ENCODE measurements at places on chromosomes 16 and 17. TPM values are rescaled to one million over a fixed set of nuclear protein-coding genes. Genes with fewer than 3 reads are reported as not detected.

- DNase-seq: no peak
Measured at GRCh38 chr17:10673312-10673711, 16.2 kb upstream of the MYH3 start.

GRCh38 chr17:55177159-55177854 is 87.5 kb upstream of the HLF start:
- peak; percentile 89 for DNase-seq

DNA sequence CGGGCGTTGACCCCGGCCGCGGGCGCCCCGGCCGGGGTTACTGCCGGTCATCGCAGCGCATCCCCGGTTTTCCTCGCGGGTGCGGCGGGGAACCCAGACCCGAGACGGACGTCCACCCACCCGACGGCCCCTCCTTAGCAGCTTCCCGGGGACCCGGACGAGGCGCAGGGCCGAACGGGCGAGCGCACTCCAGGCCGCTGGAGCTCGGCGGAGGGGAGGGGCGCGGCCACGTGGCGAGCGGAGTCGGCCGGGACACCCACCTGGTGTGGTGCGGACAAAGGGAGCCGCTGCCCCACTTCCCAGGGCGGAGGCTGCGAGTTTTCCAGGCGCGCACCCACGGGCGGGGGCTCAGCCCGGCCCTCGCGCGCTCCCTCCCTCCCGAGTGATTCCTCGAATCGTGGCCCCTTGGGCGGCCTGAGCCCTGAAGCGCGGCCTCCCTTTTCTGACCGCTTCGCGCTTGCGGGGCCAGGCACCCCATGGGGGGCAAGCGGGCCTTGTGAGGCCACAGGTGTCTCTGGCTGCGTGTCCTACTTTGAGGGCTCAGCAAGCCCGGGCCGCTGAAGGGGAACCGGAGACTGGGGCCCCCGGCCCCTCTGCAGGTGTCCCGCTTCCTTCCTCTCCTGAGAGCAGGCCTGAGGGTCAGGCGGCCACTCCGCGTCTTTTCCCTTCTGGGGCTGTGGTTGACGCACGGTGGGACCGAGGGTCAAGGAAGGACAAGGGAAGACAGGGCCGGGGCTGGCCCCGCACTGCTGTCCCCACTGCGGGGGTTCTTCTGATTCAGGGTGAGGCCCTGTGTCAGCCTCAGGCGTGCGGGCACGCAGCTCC is 1.1 kb upstream of the FASN start:
- no peak for DNase-seq

DNA sequence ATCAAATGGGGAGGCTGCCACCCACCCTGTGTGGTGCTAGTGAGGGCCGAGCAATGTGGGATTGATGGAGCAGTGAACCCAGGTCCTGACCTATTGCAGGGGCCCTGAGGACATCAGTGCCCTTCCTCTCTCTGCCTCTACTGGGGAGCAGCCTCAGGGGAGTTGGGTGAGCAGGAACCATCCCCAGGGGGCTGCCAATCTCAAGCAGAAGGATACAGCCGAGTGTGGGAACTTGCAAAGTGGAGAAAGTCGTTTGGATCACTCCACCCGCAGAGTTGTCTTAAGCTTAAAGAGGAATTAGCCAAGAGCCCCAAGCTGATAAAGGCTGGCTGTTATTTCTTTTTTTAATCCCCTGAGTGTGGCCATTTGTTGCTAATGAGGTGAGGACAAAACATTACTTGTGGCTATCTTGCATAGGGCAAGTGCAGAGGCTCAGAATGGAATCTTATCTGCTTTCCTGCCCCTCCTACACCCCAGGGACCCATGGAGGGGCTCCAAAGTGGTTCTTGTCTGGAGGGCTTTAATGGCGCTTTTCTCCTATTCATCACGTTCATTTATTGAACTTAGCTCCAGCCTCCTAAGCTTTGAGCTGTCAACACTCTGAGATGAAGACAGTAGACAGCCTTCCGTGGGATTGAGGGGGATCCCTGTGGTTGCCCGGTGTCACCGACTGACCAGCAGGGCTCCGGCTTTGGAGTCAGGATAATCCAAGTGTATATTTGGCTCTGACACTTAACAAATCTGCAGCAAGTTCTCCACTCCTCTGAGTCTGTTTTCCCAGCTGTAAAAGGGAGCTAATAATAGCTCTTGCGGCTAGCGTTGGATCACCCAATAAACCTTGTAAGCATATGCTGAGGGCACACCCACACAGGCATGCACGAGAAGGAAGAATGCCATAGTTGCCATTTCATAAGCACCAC is 45.1 kb downstream of the MYH11 start:
- no peak for DNase-seq

DNA sequence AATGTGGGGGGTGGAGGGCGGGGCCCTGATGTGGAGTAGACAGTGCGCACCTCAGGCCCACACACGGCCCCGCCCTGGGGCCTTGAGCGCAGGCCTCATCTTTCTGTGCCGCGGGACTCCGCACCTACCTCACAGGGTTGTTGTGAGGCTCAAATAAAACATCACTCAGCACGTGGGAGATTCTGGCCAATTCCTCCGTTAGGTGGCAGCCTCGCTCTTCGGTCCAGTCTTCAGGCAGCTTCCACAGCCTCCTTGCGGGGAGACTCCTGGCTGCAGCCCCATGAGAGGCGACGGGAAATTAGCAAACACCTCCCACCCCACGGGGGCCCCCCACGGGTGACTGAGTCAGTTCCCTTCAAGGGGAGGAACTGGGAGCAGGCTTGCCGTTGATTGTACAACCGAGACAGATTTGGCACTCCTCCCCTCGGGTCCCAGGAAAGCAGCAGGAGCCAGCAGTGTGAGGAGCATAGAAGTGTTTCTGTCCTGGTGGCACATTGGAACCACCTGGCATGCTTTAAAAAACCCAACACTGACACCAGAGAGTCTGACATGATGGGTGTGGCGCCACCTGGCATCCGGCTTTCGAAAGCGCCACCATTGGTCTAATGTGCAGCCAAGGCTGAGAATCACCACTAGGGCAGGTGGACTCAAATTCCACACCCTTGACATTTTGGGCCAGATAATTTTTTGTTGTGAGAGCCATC is 7.6 kb downstream of the MRM1 start:
- DNase-seq: peak; percentile 49

DNA sequence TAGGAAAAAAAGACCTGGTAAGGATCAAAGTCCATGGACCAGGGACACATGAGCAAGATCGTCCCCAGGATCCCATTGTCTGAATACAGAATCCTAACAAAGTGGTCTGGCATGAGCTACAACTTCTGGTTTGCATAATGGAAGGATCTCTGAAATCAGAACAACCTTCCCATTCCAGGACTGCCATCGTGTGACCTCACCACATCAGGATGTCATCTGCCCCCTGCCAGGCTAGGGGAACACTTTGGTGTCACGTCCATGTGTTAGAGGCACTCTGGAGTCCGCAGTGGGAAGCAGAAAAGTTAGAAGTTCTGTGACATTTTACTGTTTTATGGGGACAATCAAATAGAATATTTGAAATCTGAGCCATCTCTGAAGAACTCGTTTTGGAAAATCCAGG is 160.7 kb downstream of the RGS9 start:
- no peak for DNase-seq

NEUROD2 gene
- total RNA-seq: not detected

GRCh38 chr17:75920045-75920560 is 15.4 kb upstream of the MRPL38 start:
- no peak for DNase-seq

MIEN1 gene
- 51.1 TPM for total RNA-seq

DNA sequence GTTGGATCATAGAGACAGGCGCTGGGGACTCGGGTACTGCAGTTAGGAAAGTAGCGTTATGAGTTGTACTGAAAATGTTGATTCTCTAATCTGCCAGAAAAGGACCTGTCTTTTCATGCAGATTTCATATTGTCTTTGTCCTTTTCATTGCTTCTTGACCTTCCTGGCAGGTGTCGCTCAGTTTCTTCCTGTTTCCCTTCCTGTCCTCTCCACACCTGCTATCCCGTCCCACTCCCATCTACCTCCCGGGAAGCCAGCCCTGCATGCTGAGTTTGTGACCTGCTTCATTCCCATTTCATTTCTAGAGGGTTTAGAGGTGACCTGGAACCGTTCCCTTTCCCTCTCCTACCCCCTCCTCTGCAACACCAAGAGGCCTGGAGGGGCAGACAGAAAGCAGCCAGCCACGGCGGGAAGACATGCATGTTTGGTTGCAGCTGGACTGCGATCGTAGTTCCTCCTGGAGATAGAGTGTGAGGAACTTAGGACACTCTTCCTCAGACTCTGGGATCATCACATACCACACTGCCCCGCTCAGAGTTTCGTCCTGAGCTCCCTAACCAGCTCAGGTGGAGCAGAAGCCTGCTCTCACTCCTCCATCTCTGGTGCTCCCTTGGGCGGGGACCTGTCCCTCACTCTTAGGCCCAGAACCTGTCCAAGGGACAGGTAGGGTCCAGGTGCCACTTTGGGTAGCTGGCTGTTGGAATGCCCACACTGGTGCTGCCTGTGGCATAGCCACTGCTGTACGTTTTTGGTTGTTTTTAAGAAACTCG is 23.9 kb upstream of the ARHGAP23 start:
- DNase-seq: no peak

TBC1D3C gene
- total RNA-seq: not detected

DNA sequence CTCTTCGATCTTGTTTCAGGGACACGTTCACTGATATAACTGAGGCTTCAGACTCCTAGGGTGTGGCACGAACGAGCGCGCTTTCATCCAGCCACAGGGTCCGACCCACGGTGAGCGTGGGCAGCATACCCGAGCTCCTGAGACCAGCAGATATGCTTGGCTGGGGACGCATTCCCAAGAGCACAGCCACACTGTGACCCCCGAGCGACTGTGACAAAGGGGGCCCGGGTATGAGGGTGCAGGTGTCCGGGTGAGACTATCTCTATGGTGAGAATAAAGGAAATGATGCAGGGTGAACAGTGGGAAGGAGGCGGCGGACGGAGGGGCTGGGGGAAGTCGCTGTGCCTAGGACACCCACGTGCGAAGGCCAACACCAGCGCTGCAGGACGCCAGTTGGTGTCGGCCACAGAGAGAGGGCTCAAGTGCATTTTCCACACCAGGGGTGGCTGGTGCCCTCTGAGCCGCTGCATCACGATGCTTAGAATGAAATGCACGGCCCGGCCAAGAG is 17.6 kb downstream of the RPH3AL start:
- no peak for DNase-seq

DNA sequence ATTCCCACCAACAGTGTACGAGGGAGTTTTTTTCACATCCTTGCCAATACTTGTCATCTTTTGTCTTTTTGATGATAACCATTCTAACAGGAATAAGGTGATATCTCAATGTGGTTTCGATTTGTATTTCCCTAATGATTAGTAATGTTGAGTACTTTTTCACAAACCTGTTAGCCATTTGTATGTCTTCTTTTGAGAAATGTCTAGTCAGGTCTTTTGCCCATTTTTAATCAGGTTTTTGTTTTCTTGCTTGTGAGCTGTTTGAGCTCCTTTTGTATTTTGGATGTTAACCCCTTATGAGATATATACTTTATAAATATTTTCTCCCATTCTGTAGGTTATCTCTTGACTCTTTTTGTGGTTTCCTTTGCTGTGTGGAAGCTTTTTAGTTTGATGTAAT is 1.9 kb upstream of the KRTAP4-5 start:
- DNase-seq: no peak

DNA sequence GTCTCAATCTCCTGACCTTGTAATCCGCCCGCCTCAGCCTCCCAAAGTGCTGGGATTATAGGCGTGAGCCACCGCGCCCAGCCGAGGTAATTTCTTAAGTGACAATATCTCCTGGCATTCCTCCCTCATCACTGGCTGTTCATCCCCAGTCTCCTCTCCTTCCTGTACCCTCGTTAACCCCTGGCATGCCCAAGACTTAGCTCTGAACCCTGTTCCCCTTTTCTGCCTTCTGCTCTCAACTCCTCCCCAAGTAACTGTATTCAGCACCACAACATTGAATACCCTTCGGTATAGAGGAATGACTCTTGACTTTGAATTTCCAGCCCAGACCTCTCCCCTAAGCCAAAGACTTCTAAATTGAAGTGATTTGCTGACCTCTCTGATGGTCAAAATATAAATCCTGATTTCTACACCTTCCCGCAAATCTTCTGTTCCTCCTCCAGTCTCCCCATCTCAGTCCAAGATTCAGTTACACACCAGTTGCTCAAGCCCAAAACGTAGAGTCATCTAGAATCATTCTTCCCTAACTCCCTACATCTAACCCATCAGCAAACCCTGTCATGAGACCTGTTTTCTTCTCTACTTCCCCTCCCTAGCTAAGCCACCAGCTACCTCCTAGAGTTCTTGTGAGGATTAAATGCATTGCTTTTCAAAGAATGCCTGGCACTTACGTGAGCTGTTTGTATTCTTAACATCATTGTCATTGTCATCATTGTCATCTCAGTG is 14.8 kb downstream of the PMP22 start:
- no peak for DNase-seq

- no peak for DNase-seq
Measured at GRCh38 chr16:17939122-17939536, 397.4 kb downstream of the NPIPA8 start.

GRCh38 chr17:45276031-45276430 is 14.1 kb upstream of the SPATA32 start:
- DNase-seq: no peak

DNA sequence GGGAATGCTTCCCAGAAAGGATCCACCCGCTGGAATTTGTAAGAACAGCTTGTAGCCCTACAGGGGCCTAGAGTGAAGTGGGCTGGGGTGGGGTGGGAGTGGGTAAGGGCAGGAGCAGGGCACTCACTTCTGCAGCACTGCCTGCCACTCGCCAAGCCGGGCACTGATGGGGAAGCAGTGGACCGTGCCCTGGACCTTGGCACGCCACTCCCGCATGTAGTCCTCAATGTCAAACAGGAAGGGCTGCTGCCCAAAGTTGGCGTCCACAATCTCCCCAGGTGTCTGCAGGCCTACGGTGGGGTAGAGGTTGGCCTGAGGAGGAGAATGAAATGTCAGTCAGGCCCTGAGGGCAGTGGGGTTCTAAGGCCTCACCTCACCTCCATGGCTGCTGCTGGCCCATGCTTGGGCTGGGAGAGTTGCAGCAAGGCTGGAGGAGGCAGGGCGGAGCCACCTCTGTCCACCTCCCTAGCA is 15.7 kb upstream of the GFOD2 start:
- DNase-seq: no peak

DNA sequence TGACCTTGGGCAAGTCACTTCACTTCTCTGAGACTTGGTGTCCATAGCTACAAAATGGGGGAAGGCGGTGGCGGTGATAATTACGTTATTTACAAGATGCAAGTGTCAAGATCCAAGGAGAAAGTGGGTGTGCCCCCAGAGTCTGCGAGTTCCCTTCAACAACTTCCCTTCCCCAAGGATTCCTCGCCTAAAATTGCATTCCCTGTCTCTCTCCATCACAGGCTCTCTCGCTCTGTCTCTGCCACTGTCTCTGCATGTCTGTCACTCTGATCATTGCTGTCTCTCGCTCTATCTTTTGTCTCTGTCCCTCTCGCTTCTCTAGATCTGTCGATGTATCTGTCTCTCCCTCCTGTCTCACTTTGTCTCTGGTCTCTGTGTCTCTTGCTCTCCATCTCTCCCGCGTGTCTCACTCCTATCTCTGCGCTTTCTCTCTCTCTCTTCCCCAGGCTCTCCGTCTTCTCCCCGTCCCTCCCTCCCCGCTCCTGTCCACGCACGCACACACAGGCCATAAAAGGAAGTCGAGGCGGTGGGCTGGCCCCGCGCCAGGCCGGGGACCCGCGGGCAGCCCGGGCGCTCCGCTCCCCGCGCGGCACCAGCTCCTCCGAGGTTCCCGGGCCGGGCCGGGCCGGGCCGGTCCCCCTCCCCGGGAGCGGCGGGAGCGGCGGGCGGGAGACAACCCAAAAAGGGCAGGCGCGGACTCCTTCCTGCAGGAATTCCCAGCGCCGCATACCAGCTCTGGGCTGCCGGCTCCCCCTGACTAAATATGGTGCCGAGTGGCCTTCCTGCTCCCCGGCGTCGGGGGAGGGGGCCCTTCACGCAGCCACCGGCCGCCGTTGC is 1.1 kb upstream of the MYH11 start:
- DNase-seq: peak; percentile 22
